Cardiac muscle cell (in vitro differentiated cells and primary cell): ENCODE measurements at places on chromosomes 5 and 9. TPM values are rescaled to one million over a fixed set of nuclear protein-coding genes. Genes with fewer than 3 reads are reported as not detected.

- H3K27ac ChIP-seq, result no peak overlapping the region
- no peaks in the 10 kb centered on the region for H3K36me3 ChIP-seq
- peaks cover 15% of the 10 kb centered on the region for H3K4me1 ChIP-seq
- H3K27me3 ChIP-seq, result no peaks in the 10 kb centered on the region
- no peak overlapping the region for H3K4me3 ChIP-seq
These were observed 74.6 kb upstream of the HSPA9 start for GRCh38 chr5:138649775-138650174.

The KIAA0825 gene
- polyA plus RNA-seq, result 1.3 and 1.5 TPM in 2 replicates

- no peaks in the 10 kb centered on the region for H3K4me1 ChIP-seq
- H3K4me3 ChIP-seq, result no peak overlapping the region
These were observed 14.9 kb downstream of the GAPT start for GRCh38 chr5:58505971-58506640.

The NR4A3 gene
- 0.42 and 0.87 TPM in 2 replicates for polyA plus RNA-seq

GRCh38 chr5:72364171-72364570, 44.0 kb downstream of the PTCD2 start:
- H3K27me3 ChIP-seq, result no peaks in the 10 kb centered on the region
- H3K36me3 ChIP-seq, result peaks cover 3% of the 10 kb centered on the region
- H3K27ac ChIP-seq, result no peak overlapping the region
- peaks cover 4% of the 10 kb centered on the region for H3K4me1 ChIP-seq
- H3K4me3 ChIP-seq, result no peak overlapping the region
